ENCODE measurements at places on chromosomes 2 and 18.

DNA sequence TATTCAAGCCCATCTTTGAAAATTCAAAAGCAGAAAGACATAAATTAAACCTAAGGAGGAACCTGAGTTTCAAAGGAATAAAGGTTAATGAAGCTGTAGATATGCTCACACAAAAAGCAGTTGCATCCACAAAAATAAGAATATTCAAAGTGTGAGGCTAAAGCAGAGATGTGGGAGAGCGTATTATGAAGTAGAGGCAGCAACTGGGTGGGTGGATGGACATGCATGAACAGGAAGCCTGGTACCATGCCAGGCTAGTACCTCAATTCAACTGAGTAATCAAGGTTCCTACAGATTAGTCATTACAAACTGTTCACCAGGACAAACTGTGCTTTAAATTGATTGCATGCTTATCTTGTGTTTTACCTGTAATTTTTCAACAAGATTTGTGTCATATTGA lies 330.0 kb upstream of the PKDCC start:
- peaks cover 40% of the 10 kb centered on the region for H3K4me1 ChIP-seq
- no peaks in the 10 kb centered on the region for H3K36me3 ChIP-seq
- H3K27ac ChIP-seq, result peak overlapping the region; percentile 79
- no peak overlapping the region for H3K4me3 ChIP-seq

DNA sequence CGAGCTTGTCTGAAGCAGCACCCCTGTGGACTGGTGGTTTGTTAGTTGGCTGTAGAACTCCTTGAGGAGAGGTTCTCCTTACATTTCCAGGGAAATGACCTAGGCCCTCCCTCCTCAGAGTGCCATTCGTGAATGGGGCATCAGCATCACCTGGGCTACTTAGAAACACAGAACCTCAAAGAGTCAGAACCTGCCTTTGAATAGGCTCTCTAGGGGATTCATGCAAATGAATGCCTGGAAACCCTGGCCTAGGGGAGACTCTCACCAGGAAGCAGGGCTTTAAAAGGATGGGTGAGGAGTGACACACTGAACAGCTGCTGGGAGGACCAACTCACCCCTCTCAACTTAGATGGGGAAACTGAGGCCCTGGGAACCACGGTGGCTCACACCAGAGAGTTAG lies 2.1 kb upstream of the MOCOS start:
- no peaks in the 10 kb centered on the region for H3K4me1 ChIP-seq
- no peak overlapping the region for H3K4me3 ChIP-seq
- no peaks in the 10 kb centered on the region for H3K36me3 ChIP-seq
- no peak overlapping the region for H3K27ac ChIP-seq

GRCh38 chr2:199042660-199043379 lies 414.9 kb downstream of the SATB2 start:
- H3K36me3 ChIP-seq, result no peaks in the 10 kb centered on the region
- no peaks in the 10 kb centered on the region for H3K27me3 ChIP-seq
- no peak overlapping the region for H3K4me3 ChIP-seq
- H3K4me1 ChIP-seq, result no peaks in the 10 kb centered on the region
- DNase-seq, result no peak
- H3K27ac ChIP-seq, result no peak overlapping the region

- no peaks in the 10 kb centered on the region for H3K27me3 ChIP-seq
- H3K36me3 ChIP-seq, result no peaks in the 10 kb centered on the region
- H3K4me1 ChIP-seq, result no peaks in the 10 kb centered on the region
Measured at GRCh38 chr2:181218401-181218821, 238.0 kb downstream of the UBE2E3 start.

DNA sequence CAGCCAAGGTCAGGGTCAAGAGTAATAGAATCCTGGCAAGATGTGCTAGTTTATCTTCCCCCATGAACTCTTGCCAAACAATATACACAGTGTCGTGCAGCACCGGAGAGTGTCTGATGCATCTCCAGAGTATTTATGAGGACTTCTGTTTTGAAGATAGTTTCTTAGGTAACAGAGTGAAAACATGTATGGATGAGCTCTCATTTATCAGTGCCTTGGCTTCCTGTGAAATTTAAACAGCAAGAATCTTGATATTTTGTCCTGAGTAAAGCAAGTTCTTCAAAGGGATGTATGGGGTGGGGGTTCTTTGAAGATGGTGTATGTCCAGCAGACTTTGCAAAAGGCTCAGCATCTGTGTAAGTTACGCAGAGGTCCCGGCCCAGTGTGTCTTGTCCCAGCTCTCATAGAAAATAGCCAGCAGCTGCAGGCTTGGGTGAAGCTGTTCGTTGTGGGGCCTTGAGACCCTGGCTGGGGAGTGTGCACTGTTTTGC lies 361.0 kb upstream of the NT5C1B start:
- H3K27ac ChIP-seq, result no peak overlapping the region
- H3K36me3 ChIP-seq, result no peaks in the 10 kb centered on the region
- no peak for DNase-seq
- no peaks in the 10 kb centered on the region for H3K27me3 ChIP-seq

DNA sequence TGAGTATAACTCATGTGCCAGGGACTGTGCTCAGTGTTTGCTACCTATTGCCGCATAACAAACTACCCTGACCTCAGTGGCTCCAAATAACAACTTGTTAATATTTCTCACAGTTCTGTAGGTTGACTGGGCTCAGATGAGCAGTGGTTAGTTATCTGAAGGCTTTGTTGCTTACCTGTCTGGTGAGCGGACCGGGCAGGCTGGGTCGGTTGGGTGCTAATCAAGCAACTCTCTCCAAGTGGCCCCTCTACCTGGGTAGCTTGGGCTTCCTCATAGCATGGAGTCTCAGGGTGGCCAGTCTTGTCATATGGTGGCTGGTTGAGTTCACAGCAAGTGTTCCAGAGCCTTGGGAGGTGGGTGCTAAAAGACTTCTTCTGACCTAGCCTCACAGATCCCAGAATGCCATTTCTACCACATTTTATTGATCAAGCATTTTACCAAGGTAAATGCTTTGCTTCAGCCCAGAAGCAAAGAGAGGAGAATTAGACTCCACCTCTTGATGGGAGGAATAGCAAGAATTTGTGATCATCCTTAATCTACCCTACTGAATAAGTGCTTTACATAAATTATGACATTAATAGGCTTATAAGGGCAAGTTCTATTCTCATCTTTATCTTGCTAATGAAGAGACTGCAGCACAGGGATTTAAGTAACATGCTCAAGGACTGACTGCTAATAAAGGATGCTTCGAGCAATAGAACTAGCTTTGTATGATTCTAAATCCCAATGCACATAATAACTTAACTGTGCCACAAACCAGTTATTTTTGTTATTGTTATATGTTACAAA lies 16.9 kb downstream of the RAB31 start:
- H3K36me3 ChIP-seq, result no peaks in the 10 kb centered on the region
- H3K27me3 ChIP-seq, result no peaks in the 10 kb centered on the region
- DNase-seq, result no peak
- H3K27ac ChIP-seq, result no peak overlapping the region
- no peaks in the 10 kb centered on the region for H3K4me1 ChIP-seq

DNA sequence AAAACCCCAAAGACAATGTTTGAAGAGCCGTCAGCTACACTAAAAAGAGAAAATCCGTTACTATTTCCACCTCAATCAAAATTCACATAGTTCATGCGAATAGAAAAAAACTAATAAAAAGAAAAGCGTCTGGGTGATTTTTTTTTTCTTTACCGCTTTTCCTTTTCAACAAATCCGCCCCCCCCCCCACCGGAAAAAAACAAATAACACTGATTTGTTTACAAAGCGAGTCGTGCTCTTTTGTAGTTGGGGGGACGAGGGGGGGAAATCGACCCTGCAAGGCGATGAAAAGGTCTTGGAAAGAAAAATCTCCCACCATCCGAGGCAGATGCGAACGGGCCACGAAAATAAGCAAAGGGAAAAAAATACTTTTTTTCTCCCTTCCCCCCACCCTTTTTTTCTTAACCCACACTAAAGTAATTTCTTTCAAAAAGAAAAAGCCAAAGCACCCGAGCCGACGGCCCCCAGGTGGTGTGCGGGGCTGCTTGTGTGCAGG lies 638 bp downstream of the ZNF521 start:
- DNase-seq, result no peak
- peak overlapping the region; percentile 77 for H3K27ac ChIP-seq
- no peaks in the 10 kb centered on the region for H3K27me3 ChIP-seq
- no peaks in the 10 kb centered on the region for H3K36me3 ChIP-seq
- no peaks in the 10 kb centered on the region for H3K4me1 ChIP-seq

DNA sequence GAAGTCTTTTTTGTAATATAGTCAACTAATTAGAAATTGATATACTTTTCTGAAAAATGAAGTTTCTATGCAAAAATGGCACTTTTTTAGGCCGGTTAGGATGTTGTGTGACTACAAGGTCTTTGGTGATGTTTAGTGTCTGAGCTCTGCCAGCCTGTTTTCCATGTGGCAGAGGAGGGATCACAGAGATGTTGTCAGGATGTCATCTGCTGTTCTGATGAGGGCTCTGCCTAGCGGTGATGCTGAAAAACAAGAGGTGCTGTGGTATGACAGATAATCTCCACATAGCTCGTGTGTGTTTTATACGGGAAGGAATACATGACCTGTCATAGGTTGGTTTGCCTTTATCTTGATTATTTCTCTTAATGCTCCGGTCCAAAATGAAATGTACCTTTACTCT lies 12.0 kb upstream of the IAH1 start:
- no peak for DNase-seq
- peaks cover 11% of the 10 kb centered on the region for H3K36me3 ChIP-seq
- no peaks in the 10 kb centered on the region for H3K27me3 ChIP-seq
- H3K4me3 ChIP-seq, result no peak overlapping the region
- H3K4me1 ChIP-seq, result no peaks in the 10 kb centered on the region

DNA sequence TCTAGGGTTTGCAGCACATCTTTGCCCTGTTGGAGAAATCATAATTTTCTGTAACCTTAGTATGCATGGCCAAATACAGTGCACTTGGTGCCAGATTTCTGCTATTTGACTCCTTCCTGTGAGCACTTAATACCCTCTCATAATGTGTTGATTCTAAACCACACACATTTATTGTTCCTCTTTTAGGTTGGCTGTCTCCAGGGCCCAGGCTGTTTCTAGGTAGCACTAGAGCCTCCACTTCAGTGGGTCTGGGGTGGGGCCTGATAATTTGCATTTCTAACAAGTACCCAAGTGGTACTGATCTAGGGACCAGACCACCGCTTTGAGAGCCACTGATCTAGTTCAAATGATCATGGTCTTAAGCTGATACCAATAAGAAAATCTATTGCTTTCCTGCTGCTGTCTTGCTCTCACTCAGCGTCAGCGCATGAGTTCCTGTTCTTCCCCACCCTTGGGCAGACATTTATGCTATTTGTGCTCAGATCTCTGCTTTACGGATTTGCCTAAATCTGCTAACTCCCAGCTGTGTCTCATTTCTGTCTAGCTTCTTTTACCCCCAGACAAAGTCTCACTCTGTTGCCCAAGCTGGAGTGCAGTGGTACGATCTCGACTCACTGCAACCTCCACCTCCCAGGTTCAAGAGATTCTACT lies 7.4 kb downstream of the PTRHD1 start:
- no peak overlapping the region for H3K4me3 ChIP-seq
- no peak overlapping the region for H3K27ac ChIP-seq
- no peaks in the 10 kb centered on the region for H3K36me3 ChIP-seq

DNA sequence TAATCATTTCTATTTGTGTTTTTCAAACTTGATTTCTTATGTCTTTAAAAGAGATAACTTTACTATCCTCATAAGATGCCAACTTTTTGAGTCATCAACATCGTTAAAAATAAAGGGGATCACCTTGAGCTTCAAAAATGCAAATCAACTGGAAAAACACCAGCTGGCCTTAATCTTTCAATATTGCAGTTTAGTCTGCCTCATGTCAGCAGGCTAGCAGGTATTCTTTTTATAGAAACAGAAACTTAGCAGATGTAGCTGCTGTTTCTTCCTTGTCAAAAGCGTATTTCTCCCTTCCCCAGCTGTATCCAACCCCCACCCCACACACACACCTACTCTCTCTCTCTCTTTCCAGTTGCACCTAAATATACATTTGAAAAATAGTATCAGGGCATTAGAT lies 154.1 kb upstream of the ZNF804A start:
- no peaks in the 10 kb centered on the region for H3K27me3 ChIP-seq
- H3K27ac ChIP-seq, result no peak overlapping the region
- no peak overlapping the region for H3K4me3 ChIP-seq

DNA sequence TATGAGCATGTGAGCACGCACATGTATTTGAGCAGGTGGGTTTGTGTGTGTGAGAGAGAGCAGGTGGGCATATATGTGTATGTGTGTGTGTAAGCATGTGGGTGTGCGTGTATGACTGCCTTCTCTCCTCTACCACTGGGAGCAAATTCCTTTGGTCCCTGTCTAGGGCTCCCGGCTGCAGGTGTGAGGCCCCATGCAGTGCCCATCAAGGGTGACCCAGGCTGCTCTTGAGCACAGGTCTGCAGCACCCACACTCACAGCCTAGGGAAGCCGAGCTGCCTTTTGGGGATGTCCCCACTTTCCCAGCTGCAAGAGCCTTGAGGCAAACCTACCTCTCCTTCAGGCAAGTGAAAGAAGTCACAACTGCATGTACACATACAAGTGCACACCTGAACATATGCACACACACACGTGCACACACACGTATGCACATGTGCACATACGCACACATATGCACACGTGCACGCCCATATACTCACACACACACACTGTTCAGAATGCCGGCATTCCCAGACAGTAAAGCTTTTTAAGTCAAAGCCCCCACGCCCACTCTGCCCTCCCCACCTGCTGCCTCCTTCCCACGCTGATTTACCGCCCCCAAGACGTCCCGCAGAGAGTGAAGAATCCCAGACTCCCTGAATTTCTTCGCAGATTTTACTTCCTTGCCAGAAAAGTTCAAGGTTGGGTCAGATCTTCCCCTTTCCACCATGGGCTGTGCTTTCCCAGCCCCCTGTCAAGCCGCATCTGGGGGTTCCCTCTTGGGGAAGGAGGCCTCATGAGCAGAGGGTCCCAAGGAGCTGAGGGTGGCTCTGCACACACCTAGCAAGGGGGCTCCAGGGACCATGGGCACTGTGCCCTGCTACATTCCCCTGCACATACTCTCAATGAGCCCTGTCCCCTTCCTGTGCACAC lies 170.6 kb downstream of the TWIST2 start:
- H3K27ac ChIP-seq, result no peak overlapping the region
- H3K27me3 ChIP-seq, result no peaks in the 10 kb centered on the region
- no peaks in the 10 kb centered on the region for H3K36me3 ChIP-seq
- DNase-seq, result peak; percentile 52
- no peak overlapping the region for H3K4me3 ChIP-seq

- no peaks in the 10 kb centered on the region for H3K27me3 ChIP-seq
- no peak overlapping the region for H3K4me3 ChIP-seq
- H3K27ac ChIP-seq, result no peak overlapping the region
- no peak for DNase-seq
- peaks cover 50% of the 10 kb centered on the region for H3K4me1 ChIP-seq
- H3K36me3 ChIP-seq, result no peaks in the 10 kb centered on the region
Measured at GRCh38 chr2:213147538-213147937, 3.9 kb downstream of the IKZF2 start.
